Transverse colon (tissue), 4 donors: ENCODE measurements at places on chromosomes 4 and X.

GRCh38 chrX:88883200-88883599 is 136.2 kb downstream of the CPXCR1 start:
- DNase-seq, result no peak

GRCh38 chr4:138573246-138573645 is 331.1 kb upstream of the SLC7A11 start:
- no peak for DNase-seq

DNA sequence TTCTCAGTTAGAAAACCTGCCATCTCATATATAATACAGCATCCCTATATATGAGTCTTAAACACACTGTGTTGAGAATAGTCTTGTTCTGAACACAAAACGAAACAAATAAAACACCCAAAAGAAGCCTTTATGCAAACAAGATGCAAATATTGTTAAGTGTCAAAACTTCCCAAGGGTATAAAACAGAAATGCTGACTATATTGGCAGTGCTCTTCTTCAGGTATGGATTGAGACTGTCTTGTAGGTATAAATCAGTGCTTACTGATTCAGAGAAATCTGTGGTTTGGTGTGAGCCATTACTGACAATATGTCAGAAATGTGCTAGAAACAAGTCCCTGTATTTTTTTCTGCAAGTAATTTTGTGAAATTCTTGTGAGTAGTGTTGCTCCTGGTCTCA is 82.8 kb upstream of the CTSO start:
- no peak for DNase-seq

DNA sequence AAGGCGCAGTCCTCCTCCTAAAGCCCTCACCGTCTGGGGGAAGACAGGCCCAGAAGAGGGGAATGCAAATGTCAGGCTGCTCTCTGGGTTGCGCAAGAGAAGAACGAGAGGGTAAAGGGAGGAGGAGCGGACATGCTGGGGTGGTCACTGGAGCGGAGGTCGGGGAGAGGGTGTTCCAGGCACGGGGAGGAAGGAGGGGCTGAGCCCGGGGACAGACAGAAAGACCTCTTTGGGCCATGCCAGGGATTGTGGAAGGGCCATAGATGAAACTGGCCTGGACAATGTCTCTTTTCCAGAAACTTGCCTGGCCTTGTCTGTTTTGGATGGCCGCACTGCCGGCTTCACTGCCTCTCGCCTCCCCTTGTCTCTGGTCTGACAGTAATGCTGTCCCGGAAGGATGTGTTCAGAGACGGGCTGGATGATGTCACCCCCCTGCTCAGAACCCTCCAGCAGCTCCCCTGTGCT is 121.0 kb downstream of the SORCS2 start:
- DNase-seq, result no peak

- no peak for DNase-seq
Observed at GRCh38 chr4:84672177-84672576, 89.2 kb downstream of the CDS1 start.

DNA sequence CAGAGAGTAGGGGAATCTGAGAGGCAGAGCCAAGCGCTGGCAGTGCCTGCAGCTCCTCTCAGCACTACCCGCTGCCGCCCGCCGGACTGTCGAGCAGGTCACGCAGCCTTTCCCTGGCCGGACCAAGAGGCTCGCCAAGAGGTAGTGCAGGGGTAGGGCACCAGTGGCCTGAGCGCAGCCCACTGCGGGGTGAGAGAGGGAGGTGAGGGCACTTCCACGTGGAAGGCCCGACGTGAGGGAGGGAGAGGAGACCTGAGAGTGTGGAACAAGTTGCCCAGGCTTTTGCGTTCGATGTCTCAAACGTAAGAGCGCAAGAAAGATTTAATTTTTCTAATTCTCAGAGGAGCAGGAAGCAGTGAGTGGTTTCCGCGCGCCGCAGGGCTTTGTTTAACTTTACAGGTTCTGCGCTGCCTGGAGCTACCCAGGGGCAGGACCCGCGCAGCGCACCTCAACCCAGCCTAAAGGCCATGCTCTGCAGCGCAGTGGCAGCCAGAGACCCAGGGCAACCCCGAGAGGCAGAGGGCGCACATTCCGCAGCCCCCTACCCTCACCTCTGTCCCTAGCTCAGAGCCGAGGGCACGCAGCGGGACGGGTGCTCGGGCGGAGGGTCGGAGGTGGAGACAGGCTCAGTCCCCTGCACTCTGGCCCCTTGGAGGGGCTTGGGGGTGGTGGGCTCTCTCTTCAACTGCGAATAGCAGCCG is 14.9 kb downstream of the ARHGAP36 start:
- DNase-seq, result no peak
